ENCODE measurements at places on chromosomes 16 and 17.

DNA sequence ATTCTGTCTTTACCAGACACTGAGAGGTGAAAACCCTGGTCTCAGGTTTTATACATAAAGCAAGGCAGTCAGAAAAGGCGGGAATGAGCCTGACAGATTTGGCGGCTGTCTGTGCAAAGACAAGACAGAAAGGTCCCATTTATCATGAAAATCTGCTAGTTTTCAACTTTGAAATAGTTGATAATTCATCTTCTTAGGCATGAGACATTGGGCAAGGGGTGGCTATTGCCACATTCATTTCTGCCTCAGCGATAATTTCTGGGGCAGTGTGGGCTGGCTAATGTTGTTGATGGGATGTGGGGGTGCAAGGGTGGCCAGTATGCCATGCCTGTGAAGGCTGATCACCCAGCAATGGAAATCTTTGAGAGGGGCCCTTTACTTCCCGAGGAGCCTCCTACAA, 173.8 kb upstream of the RPH3AL start:
- DNase-seq = no peak

DNA sequence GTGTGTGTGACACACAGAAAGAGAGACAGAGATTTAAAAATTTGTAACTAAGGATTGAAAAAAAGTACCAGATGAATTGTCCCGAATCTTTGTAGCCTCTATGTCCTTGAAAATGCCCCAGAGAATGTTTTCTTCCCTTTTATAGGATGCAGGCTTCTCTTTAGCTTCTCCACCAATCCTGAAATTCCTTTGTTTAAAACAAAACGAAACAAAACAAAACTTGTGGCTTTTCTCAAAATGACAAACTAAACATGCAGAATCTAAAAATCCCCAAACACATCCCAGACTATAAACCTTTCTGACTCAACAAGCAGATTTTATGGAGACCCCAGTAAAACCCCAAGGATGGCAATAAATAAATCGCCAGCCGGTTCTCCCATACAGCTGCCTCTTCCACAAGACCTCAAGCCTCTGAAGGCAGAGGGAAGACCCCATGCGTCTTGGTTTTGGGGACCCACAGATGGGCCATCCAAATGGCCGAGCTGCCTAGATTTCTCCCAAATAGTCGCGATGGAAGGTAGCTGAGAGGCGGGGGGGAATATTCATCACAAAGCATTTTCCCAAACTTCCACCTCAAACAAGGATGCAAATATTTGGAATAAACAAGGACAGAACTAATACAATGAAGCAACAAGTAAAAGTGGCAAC, 269.5 kb upstream of the FOXF1 start:
- DNase-seq = no peak

DNA sequence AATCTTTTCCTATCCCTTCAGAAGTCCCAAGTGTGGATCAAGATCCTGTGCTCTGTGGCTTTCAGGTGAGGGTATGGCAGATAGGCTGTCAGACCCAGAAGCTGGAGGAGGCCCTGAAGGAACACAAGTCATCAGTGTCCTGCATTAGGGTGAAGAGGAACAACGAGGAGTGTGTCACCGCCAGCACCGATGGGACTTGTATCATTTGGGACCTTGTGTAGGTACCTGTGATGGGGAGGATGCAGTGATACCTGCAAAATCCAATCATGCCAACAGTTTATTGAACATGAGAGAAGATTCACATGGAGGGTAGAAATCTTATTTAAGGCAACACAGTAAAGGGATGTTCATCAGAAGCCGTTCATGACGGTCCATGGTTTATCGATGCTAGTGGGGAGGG, 10.0 kb upstream of the USP43 start:
- DNase-seq = no peak

DNA sequence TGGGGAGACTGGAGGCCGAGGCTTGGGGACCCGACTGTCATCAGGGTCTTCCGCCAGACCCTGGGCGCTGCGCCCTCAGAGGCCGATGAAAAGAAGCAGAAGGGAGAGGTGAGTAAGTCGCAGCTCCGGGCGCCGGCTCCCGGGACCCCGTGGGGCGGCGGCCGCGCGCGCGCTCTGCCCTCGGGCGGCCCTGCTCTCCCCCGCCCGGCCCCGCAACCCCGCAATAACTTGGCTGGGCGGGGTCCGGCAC, 392 bp upstream of the ABHD15 start:
- no peak for DNase-seq

- peak; percentile 39 for DNase-seq
Observed at GRCh38 chr17:40290629-40291280, 3.1 kb downstream of the CDC6 start.

DNA sequence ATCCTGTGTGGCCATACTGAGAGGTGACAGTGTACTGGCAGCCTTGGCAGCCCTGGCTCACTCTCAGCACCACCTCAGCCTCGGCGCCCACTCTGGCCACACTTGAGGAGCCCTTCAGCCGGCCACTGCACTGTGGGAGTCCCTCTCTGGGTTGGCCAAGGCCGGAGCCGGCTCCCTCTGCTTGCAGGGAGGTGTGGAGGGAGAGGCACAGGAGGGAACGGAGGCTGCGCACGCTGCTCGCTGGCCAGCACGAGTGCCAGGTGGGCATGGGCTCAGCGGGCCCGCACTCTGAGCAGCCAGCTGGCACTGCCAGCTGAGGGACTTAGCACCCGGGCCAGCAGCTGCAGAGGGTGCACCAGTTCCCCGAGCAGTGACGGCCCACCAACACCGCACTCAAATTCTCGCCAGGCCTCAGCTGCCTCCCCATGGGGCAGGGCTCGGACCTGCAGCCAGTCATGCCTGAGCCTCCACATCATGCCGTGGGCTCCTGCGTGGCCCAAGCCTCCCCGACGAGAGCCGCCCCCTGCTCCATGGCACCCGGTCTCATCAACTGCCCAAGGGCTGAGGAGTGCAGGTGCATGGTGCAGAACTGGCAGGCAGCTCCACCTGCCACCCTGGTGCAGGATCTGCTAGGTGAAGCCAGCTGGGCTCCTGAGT, 184.4 kb upstream of the TOX3 start:
- no peak for DNase-seq
